Renal pelvis (tissue), 12 donors: ENCODE measurements at places on chromosomes 11 and 22. TPM values are rescaled to one million over a fixed set of nuclear protein-coding genes. Genes with fewer than 3 reads are reported as not detected.

The RTN4R gene
- polyA plus RNA-seq: 11.2 TPM

DNA sequence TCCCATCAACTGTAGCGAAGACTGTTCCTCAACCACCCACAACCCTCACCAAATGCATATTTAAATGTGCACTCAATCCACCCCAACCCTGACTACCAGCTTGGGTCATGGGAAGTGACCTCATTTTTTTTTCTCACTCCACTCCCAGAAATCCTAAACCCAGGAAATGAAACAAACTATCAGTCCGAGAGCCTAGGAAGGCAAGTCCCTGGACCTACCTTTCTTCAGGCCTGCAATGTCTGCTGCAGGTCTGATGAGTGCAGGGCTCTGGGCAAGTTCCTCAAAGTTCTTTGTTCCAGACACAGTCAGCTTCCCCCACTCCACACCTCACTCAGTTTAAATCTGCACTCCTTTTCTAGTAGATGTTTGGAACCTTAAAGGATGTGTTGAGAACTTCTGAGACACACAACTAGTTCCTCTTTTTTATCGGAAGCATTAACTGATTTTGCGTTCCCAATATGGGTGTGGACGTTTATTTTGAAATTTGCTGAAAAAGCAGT, at the start of gene MS4A4E:
Gene MS4A4E, minus strand, starts transcription at position 398 of the 500 bp plus-strand sequence. CDS start 13,082 bp downstream, outside the sequence.
- no peak for DNase-seq

- DNase-seq: no peak
Measured at GRCh38 chr11:118056806-118057205, 20.1 kb upstream of the TMPRSS4 start.

The LGR4 gene
- 110 TPM for polyA plus RNA-seq

DNA sequence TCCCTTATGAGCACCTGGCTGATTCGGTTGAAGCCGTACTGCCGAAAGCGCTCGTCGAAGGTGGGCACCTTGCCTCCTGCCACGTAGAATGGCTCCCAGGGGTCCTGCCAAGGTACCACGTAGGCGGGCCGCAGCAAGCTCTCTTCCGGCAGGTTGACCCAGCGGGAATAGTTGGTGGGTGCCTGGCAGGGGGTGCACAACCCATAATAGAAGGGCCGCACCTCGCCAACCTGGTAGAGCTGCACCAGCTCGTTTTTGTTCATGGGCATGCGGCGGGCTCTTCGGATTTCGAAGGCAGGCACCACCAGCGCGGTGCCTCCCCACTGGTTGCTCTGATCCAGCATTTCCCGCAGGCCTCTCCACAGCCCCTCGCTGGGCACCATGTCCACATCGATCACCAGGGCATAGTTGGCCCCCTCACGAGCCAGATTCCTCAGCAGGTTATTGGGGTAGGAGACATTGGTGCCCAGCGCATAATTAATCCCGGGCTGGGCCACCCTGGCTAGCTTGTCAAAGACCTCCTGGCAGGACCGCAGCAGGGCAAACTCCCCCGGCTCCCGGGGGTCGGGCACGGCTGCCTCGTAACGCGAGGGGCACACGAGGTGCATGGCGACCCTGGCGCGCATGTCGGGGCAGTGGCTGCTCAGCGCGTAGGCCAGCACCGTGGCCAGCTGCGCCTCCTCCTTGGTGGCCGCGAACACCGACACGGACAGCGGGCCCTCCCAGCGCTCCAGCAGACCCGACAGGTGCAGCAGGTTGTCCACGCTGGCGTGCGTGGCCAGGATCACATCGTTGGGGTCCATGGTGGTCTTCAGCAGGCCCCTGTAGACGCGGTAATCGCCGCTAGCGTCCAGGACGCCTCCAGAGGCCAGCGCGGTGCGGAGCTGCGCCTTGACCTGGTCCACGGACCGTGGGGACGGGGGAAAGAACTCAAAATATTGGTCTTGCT, 679 bp downstream of the B4GAT1 start:
- no peak for DNase-seq

GRCh38 chr11:77233011-77233410, 68.5 kb downstream of the GDPD4 start:
- no peak for DNase-seq

DNA sequence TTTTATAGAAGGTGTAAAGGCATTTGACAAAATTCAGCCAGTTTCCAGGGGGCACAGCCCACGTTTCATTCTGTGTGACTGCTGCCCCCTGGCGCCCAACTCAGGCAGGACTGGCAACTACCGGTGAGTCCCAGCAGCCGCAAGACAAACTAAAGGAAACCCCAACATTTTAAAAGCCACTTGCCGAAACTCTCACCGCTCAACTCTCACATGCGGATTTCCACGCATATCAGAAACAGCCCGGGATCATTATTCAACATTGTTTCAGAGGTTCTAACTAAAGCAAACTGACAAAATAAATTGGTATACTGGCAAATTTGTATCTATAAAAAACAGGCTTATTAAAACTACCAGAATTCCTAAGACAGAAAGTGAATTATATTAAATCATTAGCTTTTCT, 48.2 kb downstream of the MORC2 start:
- DNase-seq: peak; percentile 69

The MMP27 gene
- polyA plus RNA-seq: not detected

The TMEM86A gene
- 8.8 TPM for polyA plus RNA-seq

- no peak for DNase-seq
Measured at GRCh38 chr11:11587122-11587521, 34.7 kb downstream of the GALNT18 start.

DNA sequence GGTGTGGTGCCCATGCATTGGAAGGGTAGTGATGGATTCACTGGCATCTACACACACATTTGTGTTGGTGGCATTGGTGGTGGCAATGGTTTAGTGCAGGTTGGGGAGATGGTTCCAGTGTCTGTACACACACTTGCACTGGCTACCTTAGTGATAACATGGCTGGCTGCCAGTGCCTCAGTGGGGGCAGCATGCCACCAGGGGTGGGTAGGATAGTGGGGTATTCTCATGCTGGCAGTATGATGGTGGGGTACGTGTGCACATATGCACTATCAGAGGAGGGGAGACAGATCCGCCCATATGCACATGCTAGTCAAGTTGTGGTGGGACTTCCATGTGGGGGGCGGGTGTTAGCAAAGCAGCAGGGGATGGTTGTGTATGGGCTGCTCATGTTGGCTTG, 7.1 kb upstream of the OR8K3 start:
- DNase-seq: no peak

DNA sequence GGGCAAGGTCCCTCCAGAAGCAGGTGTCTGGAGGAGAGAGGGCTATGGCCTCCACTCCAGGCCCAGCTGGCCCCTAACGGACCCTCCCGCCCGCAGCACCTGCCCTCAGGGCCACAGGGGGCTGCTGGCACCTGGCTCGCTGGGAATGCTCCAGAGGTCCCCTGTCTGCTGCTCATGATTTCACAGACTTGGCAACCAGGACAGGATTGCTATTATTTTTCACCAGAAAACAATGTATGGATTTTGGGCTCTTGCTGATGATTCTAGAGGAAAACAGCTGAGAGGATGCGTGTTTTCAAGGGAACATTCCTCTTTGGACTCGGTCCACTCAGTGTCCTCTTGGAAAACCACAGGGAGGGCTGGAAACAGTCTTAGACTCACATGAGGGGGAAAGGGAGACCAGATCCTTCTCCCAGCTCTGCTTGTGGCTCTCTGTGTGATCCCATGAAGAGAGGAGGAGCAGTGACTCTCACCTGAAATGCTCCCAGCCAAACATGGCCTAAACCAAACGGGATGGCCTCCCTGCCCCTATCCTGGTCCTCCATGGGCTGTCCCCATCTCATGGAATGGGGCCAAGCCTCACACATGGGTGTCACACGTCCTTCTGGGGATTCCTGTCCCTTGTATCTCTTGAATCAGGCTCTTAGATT, 15.8 kb downstream of the MYEOV start:
- no peak for DNase-seq

The HOATZ gene
- 0.08 TPM for polyA plus RNA-seq

The EMID1 gene
- polyA plus RNA-seq: 111 TPM

DNA sequence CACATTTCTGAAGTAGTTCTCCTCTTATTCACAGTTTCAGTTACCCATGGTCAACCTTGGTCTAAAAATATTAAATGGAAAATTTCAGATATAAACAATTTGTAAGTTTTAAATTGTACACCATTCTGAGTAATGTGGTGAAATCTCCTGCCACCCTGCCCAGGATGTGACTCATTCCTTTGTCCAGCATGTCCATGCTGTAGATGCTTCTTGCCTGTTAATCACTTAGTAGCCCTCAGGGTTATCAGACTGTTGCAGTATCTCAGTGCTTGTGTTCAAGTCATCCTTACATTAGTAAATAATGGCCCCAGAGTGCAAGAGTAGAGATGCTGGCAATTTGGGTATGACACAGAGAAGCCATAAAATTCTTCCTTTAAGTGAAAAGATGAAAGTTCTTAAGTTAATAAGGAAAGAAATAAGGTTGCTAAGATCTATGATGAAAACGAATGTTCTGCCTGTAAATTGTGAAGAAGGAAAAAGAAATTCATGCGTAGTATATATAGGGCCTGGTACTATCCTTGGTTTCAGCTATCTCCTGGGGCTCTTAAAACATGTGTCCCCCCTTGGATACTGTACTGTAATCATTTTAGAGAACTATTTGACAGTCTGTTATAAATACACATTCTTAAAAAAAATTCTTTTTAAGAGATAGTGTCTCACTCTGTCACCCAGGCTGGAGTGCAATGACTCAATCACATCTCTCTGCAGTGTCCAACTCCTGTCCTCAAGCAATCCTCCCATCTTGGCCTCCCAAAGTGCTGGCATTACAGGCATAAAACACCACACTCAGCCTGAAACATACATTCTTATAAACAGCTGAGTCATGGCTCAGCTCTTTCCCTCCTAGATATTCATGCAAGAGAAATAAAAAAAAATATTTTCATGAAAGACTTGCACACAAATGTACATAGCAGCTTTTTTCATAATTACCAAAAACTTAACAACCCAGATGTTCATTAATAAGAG, 31.3 kb downstream of the MTNR1B start:
- no peak for DNase-seq

- no peak for DNase-seq
Measured at GRCh38 chr22:38236786-38237185, 35.0 kb downstream of the MAFF start.

The TMPRSS6 gene
- 0.24 TPM for polyA plus RNA-seq

The OSM gene
- polyA plus RNA-seq: not detected

DNA sequence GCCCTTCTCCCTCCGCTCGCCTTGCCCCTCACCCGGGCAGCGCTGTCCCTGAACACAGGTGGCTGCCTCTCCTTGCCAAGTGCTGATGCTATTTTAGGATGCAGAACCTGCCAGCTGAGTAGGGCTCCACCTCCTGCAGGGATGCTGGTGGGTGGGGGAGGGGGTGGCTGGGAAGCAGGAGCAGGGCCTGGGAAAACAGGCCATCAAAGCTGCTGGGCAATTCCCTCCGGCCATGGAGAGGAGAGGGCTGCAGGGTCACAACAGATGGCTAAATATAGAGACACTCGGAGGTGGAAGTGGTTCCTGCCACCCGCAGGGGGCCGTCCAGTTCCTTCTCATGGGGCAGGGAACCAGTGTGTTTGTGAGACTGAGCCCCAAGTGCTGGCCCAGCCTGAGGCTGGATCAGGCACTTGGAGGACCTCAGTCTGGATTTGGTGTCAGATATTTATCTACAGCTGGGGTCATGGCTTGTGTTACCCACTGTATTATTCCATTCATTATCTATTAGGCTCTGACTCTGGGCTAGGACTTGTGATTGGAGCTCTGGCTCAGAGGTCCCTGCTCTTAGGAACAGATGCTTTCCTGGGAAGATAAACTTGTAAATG, 59.6 kb downstream of the LRRC32 start:
- no peak for DNase-seq

The CSKMT gene
- polyA plus RNA-seq: 6.0 TPM

GRCh38 chr11:79160791-79161403, 279.9 kb downstream of the TENM4 start:
- no peak for DNase-seq

- no peak for DNase-seq
Measured at GRCh38 chr11:76787911-76788596, 4.9 kb downstream of the TSKU start.

GRCh38 chr11:110027627-110028371, 65.4 kb upstream of the ZC3H12C start:
- no peak for DNase-seq

The NEFH gene
- 7.7 TPM for polyA plus RNA-seq

The SCGB1D1 gene
- polyA plus RNA-seq: not detected

- DNase-seq: no peak
Measured at GRCh38 chr11:69877235-69877634, 58.0 kb upstream of the FGF3 start.

The TUG1 gene
- polyA plus RNA-seq: 205 TPM

DNA sequence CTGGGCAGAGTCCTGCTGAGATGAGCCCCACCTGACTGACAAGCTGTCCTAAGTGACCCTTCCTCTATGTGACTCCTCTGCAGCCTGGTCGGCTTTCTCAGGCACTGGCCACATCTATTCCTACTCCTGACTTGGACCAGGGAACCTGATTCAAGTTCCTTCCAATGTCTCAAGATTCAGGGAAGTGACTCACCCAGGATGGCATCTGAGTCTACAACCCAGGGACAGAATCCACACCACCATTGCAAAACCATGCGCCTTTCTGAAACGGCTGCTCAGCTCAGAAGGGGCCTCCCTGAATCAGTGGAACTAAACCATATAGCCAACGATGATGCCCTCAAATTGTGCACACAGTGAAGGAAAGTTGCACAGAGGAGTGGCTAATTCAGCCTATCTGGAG, 63.9 kb upstream of the CSNK2A3 start:
- no peak for DNase-seq

DNA sequence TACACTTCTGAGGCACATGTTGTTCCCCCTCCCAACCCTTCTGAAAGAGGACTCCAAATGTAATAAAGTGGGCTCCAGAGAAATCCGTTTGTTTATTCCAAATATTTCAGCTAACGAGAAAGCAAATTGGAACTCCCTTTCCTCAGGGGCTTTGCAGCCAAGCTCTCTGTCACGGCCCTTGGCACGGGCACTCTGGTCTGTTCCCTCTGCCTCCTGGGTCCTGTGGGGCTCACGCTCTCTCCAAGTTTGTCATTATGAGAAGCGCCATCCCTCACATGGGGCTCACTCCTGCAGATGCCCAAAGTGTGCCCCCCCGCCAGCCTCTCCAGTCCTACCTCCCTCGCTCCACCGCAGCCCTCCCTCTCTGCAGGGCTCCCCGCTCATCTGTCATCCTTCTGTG, 125.4 kb upstream of the POU2AF2 start:
- DNase-seq: no peak

DNA sequence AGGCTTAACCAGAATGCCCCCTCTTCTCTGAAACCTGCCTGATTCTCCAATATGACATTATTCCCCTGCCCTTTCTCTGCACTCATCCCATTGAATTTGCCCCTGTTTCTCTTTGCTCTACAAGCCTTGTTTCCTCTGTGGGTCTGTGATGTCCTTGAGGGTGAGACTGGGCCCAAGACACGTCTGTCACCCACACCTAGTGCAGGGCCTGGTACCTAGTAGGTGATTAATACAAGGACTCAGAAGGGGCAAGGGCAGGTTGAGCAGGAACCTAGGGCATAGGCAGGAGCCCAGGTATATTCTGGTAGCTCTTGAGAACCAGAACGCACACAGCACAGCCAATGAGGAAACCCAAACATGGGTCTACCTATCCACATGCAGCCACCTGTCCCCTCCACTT, 81.9 kb upstream of the HMGXB4 start:
- no peak for DNase-seq

The TPBGL gene
- polyA plus RNA-seq: 0.09 TPM

The SLC22A8 gene
- 63.5 TPM for polyA plus RNA-seq

The IL17REL gene
- not detected for polyA plus RNA-seq

The WBP2NL gene
- polyA plus RNA-seq: 7.7 TPM

The POU2F3 gene
- 0.38 TPM for polyA plus RNA-seq
